Umbilical cord (tissue), 2 donors: ENCODE measurements at places on chromosomes 11 and 22. TPM values are rescaled to one million over a fixed set of nuclear protein-coding genes. Genes with fewer than 3 reads are reported as not detected.

DNA sequence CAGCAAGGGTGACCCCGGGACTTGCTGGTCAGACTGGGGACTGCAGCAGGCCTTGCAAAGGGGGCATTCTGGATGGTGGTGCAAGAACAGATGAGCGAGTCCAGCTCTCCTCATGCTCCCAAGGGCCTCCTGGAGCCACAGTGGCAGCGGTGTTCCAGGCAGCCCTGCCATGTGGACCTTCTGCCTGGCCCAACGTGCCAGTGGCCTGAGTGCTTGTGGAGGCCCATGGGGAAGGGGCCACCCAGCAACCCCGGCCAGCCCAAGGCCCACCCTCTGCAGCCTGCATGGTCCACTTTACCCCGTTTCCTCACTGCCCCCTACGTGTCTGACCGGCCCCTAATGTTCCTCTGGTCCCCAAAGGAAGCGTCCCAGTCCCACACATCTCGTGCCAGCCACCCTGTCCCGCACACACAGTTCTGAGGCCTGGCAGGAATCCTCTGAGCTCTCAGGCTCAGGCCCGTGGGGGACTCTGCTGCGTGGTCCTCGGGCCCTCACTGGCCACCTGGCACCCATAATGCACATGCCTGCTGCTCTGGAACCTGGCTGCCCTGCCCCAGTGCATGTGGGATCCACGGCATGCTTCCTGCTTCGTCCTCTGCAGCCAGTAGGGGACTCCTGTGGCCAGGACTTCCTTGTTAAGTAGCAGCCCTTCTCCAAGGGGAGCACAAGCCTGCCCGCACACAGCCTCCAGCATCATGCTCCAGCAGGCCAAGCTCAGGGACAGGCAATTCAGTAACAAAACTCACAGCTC is 85.5 kb downstream of the DGCR2 start:
- DNase-seq = no peak

DNA sequence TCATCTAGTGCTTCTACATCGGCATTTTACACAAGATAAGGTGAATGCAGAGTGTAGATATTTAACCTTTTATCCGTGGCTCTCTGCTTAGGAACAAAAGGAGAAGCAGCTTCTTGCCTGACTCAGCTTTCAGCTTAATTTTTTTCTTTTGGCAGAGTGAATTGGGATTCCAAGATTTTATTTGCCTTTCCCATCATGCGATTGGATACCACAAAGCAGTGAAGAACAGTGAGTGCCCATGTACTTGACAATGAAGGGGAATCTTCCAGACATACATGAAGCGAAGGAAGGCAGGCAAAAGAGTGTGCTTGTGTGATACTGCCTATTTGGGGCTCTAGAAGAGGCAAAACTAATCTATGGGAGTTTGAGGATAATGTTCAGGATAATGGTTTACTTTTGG is 17.0 kb upstream of the CHKA start:
- DNase-seq = peak; percentile 68

DNA sequence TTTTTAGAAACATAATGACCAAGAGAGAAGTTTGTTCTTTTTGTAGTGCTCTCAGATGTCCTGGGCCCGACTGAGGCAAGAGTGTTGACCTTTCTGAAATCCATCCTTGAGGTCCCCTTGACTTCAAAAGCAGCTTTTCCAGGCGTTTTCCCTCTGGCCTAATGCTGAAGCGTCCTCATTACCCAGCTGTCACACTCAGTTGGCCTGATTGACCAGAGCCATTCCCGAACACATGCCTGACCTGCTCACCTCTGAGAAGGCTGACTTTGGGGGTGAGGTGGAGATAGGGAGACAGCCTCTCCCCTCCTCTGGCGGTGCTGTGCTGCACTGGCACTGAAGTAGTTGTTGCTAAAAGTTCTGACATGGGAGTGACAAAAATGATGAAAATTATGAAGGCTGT is 66.9 kb downstream of the ALX4 start:
- no peak for DNase-seq

- DNase-seq = no peak
Measured at GRCh38 chr22:39943337-39943736, 16.9 kb upstream of the TMA7B start.

- peak; percentile 47 for DNase-seq
Measured at GRCh38 chr11:27464289-27464696, 8.3 kb downstream of the LGR4 start.

The MS4A1 gene
- 6.0 TPM for total RNA-seq
